ENCODE measurements at places on chromosomes 7 and 10.

- peak; percentile 41 for DNase-seq
Observed at GRCh38 chr7:47307311-47307710, 274.6 kb downstream of the TNS3 start.

DNA sequence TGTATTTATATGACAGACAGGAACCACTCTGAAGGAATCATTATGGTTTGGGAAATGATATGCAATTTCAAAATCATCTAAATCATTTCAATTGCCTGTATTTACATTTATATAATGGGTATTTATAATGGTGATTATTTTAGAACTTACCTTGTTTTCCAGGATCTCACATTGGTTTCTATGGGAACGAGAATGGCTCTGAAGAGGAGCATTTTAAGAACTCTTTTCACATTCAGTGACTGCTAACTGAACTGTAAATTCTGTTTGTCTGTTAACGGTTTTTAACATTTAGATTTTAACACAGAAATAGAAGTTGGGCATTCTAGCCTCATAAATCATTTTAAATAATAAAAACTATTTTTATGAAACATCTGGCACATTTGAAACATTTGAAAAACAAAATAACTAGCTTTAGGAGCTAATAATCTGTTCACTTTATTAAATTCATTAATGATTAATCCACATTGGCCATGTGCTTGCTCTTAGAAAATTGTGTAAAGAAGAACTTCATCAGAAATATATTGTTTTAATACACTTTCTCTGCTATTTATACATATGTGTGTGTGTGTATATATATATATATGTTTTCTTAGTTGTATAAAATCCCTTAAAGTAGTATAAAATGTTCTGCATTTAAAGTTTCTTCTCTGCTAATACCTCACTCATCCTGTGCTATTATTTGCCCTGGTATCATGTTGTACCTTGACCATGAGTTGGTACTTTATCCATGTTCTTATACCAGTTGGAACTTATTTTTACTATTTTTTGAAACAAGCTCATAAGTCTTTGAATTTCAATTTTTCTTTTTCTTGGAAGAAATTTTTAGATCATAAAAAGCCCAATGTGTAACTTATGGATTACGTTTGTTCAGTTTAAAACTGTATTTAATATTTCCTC is 8.7 kb upstream of the SEM1 start:
- DNase-seq: no peak

DNA sequence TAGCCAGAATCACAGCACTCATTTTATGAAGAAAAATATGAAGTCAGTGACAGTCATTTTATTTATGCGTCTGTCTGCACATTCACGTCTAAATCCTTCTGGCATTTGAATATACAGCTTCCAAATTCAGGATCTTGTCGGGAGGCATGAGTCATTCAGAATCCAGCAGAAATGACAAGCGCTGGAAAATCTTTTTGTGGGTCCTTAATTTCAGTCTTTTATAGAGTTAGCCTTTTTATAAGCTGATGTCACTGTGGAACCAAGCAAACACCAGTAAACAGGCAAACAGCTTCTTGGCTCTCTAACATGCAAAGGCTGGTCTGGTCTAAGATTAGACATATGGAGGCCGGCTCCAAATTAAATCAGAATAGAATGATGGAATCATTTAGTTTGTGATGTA is 388.2 kb upstream of the TEX47 start:
- peak; percentile 3 for DNase-seq

DNA sequence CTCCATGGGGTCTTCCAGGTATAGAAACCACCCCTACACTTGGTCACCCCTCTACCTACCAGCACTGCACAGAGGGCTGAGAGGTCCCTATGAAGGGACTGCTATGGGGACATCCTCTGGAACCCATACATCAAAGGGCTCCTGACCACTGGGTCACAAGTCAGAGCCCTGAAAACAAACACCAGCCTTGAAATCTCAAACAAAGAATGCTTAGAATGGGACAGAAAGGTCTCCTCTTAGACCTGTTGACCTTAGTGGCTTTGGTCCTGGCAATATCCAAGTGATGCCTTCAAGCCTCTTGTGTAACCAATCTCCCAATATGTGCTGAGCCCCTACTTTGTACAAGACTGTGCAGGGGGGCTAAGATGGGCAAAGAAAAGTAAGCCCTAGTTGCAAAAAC is 34.6 kb upstream of the DLX6 start:
- DNase-seq: no peak

GRCh38 chr10:44682507-44682906 is 228.6 kb upstream of the TMEM72 start:
- DNase-seq: no peak

GRCh38 chr7:66237906-66238772 is 33.0 kb downstream of the TPST1 start:
- DNase-seq: no peak

GRCh38 chr10:22931948-22932347 is 4.1 kb downstream of the ARMC3 start:
- peak; percentile 36 for DNase-seq

GRCh38 chr7:36072620-36073019 is 80.4 kb upstream of the EEPD1 start:
- no peak for DNase-seq

GRCh38 chr10:24239289-24240040 is 30.5 kb downstream of the KIAA1217 start:
- DNase-seq: no peak

Measured in fibroblast of upper back skin (primary cell).